ENCODE measurements at places on chromosomes 3 and 15.

DNA sequence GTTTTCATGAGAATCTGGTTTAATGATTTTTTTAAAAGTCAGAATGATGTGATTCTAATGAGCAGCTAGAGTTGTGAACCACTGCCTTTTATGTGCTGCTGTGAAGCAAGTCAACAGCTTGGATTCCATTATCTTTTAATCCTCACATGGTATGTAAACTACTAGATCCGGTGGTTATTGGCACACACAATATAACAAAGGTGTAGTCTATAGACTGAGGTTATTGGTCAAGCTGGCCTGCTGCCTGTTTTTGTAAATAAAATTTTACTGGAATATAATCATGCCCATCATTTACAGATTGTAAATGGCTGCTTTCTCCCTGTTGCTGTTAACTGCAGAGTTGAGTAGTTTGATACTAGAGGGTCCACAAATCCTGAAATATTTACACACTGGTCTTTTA, 103.1 kb downstream of the OTOL1 start:
- no peak for DNase-seq

GRCh38 chr3:89105503-89105902, 1.9 kb upstream of the EPHA3 start:
- DNase-seq, result no peak

DNA sequence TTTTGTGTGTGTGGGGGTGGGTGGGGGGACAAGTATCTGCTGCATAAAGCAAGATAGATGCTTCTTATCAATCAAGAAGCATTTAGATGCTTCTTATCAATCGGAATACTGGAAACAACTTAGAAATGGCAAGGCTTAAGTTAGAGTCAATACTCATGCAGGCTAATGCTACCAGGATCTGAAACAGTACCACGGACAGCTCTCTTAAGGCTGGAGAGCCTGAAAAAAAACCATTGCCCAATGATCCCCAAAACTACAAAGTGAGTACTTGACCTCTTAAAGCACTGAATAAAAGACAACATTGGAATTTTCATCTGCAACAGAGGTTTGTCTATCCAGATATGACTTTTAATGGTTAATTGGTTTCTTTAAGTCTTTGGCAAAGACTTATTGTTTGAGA, 262.3 kb downstream of the GAP43 start:
- no peak for DNase-seq

- DNase-seq, result no peak
Measured at GRCh38 chr3:143821862-143822261, 26.4 kb downstream of the SLC9A9 start.

DNA sequence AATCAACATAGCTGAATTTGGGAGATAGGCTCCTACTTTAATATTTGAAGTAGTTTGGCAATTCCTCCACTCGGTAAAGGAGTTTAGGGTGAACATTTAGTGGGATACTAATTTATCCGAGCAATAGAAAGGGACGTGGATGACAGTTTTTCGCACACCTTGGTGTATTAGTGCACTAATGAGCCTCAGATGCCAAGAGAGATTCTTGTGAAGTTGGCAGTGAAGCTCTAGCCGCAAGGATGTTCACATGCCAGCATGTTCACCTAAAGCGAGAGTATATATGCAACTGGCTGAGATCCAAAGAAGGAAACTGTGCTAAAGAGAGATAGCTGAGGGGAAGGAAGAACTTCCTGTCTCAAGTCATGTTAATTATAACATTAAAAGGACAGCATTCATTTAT, 58.5 kb downstream of the TGFBR2 start:
- no peak for DNase-seq

- DNase-seq, result peak; percentile 11
Measured at GRCh38 chr3:85576091-85576690, 617.4 kb downstream of the CADM2 start.

DNA sequence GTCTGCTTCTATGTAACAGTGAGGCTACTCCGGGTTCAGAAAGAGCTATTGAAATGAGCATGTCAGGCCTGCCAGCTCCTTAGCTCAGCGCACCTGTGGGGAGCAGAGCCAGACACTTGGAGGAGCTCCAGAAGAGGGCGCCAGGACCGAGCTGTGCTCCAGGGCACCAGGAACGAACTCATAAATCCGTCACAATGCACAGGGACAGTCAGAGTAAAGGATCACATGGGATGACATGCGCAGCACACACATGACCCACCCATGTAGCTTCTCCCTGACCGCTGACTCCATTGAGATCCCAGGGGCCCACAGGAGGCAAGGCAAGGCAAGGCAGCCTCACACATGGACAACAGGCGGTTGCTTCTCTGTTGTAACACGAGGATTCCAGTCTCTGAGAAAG, 26.0 kb upstream of the GNB5 start:
- DNase-seq, result no peak

DNA sequence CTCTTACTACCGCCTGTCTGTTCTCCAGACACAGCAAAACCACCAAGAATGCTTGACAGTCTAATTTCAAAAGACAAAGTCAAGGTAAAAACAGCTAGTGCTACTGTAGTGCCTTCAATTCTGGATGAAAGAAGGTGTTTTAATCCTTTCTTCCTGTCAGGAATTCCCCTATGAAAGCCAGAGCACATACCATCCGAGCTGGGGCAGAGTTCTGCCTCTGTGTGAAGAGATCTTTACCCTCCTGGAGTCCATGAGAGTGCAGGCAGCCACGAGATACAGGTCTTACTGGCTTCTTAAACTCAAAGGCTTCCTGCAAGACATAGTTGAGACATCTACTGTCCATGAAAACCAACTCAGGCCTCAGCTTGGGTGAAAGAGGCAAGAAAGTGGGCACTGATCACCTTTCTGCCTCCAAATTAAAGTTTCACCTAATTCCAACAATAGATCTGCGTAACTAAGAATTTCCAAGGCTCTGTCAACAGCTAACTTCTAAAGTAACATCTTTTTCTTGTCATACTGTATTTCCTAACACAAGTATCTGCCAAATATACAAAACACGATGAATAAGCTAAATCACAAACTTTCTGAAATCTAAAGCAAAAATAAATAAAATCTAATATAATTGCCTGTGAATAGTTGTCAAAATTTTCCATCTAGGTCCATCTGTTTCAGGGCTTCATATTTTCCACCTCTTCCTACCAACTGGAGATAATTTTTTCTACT, 7.5 kb downstream of the CDC25A start:
- no peak for DNase-seq

DNA sequence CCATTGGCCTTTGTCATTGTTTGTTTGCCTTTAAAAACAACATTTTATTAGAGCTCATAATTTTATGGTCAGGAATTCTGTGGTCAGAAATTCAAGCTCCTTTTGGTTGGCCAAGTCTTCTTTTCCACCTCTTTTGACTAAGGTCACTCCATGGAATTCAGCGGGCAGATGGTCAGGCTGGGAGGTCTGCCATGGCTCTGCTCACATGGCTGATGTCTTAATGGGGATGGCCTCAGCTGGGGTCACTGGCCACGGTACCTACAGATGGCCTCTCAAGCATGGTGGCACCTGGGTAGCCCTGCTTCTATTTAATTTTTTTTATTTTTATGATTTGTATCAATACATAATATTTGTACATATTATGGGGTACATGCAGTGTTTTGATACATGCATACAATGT, 360.8 kb upstream of the MCTP2 start:
- no peak for DNase-seq

GRCh38 chr3:165859061-165859460, 21.8 kb upstream of the BCHE start:
- DNase-seq, result no peak

DNA sequence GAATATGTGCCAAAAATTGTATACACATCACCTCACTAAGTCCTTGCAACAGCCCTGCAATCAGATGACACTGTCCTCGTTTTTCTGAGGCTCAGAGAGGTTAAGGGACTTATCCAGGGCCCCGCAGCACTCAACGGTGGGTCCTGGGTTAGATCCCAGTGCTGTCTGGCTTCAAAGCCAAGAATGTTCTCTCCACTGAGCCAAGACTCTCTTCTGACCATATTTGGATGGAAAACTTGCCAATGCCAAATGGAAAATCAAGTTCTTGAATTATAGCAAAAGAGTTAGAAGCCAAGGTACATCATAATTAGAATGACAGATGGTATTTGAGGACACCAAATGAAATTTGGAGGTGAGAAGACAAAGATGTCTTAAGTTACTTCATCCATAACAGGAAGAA, 75.9 kb downstream of the NCEH1 start:
- no peak for DNase-seq

DNA sequence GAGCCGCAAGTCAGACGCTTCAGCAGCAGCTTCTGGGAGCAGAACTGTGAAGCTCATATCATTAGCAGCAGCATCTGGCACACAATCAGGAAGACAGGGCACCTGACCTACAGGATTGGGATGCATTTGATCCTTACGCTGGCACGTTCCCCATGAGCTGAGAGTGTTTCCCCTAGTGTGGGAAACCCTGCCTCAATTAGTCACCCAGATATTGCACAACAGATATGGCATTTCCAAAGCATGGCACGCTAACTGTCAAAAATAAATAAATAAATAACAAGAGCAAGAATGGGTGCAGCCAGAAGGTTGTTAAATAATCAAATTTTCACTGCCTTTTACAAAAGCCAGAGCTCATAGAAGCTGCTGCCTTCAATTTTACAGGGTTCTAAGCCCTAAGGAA, 189.6 kb upstream of the THBS1 start:
- DNase-seq, result no peak

DNA sequence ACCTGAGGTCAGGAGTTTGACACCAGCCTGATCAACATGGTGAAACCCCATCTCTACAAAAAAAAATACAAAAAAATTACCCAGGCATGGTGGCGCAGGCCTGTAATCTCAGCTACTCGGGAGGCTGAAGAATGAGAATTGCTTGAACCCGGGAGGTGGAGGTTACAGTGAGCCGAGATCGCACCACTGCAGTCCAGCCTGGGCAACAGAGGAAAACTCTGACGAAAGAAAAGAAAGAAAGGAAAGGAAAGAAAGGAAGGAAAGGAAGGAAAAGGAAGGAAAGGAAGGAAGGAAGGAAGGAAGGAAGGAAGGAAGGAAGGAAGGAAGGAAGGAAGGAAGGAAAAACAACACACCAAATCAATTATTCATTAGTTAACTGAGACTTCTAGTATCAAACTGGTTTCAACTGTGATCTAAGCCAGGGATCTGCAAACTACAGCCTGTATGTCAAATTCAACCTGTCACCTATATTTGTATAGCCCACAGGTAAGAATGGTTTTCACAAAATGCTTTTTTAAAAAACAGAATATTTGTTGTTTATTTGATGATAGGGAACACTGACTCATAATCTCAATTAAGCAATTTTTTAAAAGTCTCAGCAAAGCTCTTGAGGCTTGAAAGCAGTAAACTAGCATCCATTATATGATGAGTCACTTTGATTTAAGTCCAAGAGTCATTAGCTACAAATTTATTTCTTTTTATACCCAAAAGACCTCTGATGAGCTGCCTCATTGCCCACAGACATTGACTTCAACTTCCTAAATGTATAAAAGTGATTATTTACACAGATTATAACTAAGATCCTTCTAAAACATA, 127.6 kb downstream of the TBL1XR1 start:
- no peak for DNase-seq

GRCh38 chr15:75227663-75228280, 26.1 kb downstream of the C15orf39 start:
- DNase-seq, result no peak

GRCh38 chr3:141076797-141077571, 25.8 kb downstream of the SPSB4 start:
- DNase-seq, result no peak

DNA sequence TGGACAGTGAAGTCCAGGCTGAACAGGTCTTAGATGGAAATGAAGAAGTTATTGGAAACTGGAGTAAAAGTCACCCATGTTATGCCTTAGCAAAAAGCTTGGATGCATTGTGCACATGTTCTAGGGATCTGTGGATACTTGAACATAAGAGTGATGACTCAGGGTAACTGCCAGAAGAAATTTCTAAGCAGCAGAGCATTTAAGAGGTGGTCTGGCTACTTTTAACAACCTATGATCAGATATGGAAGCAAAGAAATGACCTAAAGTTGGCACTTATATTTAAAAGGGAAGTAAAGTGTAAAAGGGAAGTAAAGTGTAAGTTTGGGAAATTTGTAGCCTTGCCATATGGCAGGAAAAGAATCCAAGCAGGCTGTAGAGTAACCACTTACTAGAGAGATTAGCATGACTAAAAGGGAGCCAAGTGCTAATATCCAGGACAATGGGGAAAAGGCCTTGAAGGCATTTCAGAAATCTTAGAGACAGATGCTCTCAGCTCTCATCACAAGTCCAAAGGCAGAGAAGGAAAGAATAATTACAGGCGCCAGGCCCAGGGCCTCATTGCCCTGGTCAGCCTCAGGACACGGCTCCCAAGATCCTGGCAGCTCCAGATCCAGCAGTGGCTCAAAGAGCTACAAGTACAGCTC, 73.9 kb upstream of the KCNH8 start:
- DNase-seq, result no peak

DNA sequence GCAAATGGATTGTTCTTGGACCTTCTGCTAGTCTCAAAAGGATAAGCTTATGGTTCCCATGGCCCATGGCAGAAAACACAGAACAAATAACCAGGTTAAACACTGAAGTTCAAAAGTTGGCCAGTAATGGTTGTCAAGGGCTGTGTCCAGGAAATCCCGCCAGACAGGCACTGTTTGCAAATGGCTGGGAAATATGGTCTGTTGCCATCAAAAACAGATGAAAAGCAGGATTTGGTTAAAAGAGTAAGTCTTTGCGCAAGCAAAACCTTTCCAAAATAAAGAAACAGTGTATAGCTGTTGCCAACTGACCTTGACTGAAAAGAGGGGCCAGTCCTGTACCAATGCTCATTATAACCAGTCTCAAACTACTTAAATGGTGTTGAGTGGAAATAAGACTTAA, 58.6 kb downstream of the WWTR1 start:
- no peak for DNase-seq

DNA sequence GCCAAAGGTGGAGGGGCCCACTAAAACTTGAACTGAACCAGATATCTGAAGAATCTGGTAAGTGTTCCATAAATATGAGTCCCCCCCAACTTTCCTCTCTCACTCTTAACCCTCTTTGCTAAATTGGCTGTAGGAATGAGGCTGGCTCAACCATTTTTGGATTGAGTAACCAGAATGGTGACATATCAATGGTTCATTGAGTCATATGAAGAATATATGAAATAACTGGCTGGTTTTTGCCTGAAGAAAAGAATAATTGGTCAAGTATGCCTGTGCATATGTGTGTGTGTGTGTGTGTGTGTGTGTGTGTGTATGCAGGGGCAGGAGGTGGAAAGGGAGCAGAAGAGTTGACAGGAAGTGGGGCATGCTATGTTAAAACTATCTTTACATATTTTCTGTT, 472.9 kb upstream of the THBS1 start:
- DNase-seq, result no peak

- no peak for DNase-seq
Measured at GRCh38 chr3:123347691-123348264, 101.1 kb downstream of the ADCY5 start.

- DNase-seq, result peak; percentile 38
Measured at GRCh38 chr3:172522871-172523818, at the start of gene TNFSF10. Gene TNFSF10, minus strand, starts transcription at chr3:172523430. Its CDS starts 46 bp downstream, at chr3:172523384.

DNA sequence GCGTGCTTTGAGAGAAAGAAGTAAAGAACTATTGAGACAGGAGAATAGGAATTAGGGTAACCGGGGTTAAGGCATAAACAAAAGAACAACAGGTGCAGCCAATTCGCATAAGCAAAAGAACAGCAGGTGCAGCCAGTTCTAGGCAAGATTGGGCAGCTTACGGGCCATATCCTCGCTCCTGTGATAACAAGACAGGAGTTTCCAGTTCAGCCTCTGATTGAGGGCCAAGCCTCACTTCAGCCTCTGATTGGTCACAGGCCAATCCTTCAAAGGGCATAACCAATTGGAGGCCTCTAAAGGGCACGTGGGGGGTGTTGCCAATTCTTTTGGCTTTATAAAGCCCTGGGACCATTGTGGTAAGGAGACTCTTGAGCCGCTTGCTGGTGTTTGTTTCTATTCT, 143.5 kb downstream of the GADL1 start:
- DNase-seq, result no peak
